ENCODE measurements at places on chromosomes 16 and 17. TPM values are rescaled to one million over a fixed set of nuclear protein-coding genes. Genes with fewer than 3 reads are reported as not detected.
A peak's percentile ranks its signal among the peaks of the same experiment; 100 is the strongest.

DNA sequence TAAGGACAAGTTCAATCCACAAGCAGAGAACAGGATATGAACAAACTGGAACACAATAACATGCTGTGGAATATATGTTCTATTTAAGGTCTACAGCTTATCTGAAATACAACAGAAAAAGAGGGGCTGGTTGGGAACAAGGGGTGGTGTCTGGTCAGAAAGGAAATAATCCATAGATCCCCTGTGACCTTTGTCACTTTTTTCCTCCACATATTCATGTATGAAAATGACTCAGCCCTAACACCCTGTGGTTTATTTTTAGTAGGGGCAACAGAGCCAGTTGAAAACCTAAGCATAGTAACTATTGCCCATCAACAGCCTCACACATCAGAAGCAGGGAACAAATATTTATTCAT lies 12.3 kb upstream of the SPAG9 start:
- no peak for DNase-seq
- H3K36me3 ChIP-seq: no peaks in the 10 kb centered on the region
- peaks cover 10% of the 10 kb centered on the region for H3K4me1 ChIP-seq

GRCh38 chr16:229731-230281 lies 557 bp upstream of the LUC7L start:
- peaks cover 24% of the 10 kb centered on the region for H3K4me1 ChIP-seq
- H3K36me3 ChIP-seq: peaks cover 37% of the 10 kb centered on the region
- DNase-seq: no peak
- H3K27ac ChIP-seq: peak overlapping the region; percentile 62
- H3K27me3 ChIP-seq: no peaks in the 10 kb centered on the region

Gene CFAP97D1
- total RNA-seq: not detected

DNA sequence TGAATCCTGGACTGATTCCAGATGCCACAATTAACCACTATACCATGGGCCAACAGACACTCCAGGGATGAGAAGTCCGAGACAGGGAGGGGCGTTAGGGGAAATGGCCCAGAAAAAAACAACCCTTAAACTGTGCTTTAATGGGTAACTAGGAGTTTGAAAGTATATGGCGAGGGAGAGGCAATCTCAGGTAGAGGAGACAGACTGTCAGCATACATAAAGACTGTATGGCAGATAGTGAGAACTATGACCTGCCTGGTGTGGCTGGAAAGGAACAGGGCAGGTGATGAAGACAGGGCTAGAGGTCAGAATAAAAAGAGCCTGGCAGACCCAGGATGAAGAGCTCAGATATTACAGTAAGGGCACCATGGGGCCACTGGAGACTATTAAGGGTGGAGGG lies 8.1 kb downstream of the ZZEF1 start:
- peaks cover 24% of the 10 kb centered on the region for H3K36me3 ChIP-seq
- H3K27ac ChIP-seq: no peak overlapping the region
- no peak for DNase-seq
- H3K27me3 ChIP-seq: no peaks in the 10 kb centered on the region
- H3K4me1 ChIP-seq: peaks cover 16% of the 10 kb centered on the region
- no peak overlapping the region for H3K4me3 ChIP-seq

Gene NPIPB8
- 2.1 TPM for total RNA-seq

DNA sequence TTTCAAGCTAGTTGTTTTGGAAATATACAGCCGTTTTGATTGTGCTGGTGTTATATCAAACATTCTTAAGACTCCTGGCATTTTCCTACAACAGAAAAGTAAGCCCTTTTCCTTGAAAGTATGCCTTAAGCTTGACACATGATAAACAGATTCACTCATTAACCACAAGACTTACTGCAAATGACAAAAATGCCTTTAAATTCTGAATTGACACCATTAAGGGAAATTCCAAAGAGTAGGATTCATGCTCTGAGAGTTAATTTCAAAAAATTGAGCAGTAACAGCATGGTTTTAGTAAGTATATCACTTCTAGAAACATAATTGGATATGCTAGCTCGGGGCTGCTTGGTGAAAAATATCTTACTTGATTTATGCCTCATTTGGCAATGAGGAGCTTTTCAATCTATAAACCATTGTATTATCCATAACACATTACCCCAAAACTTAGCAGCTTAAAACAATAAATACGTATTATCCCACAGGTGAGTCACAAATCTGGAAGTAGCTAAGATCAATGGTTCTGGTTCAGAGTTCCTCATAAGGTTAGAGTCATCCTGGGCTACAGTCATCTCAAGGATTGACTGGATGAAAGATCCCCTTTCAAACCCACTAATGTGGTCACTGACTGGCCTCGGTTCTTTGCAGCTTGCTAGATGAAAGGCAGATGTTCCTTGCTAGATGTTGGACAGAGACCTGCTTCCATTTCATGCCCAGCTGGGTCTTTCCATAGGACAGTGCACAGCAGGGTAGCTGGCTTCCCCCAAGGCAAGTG lies 8.2 kb upstream of the PHAF1 start:
- peaks cover 6% of the 10 kb centered on the region for H3K4me1 ChIP-seq
- peaks cover 25% of the 10 kb centered on the region for H3K36me3 ChIP-seq
- no peak for DNase-seq
- H3K27me3 ChIP-seq: no peaks in the 10 kb centered on the region
- no peak overlapping the region for H3K4me3 ChIP-seq

Gene CCL4L2
- total RNA-seq: 1.3 TPM

DNA sequence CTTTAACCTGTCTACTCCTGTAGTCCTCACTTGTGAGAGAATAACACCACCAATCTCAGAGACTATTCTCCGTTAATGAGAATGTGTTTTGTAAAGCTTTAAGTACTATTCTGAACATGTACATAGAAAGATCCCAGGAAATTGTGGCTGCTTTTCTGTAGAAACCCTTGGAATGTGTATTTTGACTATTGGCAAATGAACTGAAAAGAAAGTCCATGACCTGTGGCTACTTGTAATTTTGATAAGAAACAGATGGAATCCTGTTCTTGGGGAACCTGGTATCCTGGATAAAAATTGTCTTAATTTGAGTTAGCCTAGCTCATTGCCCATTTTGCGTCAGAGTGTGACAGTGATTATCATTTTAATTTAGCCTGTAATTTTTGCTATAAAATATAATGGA lies 9.1 kb downstream of the CTCF start:
- peaks cover 8% of the 10 kb centered on the region for H3K4me1 ChIP-seq
- no peak overlapping the region for H3K27ac ChIP-seq
- no peak overlapping the region for H3K4me3 ChIP-seq
- no peak for DNase-seq
- H3K27me3 ChIP-seq: no peaks in the 10 kb centered on the region

DNA sequence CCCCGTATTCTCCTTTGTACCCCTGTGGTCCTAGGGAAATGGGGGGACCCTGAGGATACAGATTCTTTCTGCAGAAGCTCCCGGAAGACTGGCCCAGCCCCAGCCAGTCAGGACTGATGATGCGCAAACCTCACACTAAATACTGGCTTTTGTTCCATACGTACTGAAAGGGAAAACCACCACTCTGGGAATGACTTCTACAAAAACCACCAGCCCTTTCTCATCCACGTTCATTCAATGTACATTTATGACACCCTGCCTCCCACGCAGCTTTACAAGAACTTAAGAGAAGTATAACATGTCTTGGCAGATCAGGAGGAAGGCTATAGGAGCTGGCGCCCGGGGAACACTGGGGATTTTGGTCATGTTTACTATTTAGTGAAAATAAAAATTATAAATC lies 70.6 kb downstream of the MARCHF10 start:
- H3K27me3 ChIP-seq: peaks cover 41% of the 10 kb centered on the region
- H3K27ac ChIP-seq: no peak overlapping the region
- H3K36me3 ChIP-seq: no peaks in the 10 kb centered on the region
- no peak for DNase-seq

Gene NLRC3
- 29.6 TPM for total RNA-seq

Gene CREBBP
- 53.1 TPM for total RNA-seq

DNA sequence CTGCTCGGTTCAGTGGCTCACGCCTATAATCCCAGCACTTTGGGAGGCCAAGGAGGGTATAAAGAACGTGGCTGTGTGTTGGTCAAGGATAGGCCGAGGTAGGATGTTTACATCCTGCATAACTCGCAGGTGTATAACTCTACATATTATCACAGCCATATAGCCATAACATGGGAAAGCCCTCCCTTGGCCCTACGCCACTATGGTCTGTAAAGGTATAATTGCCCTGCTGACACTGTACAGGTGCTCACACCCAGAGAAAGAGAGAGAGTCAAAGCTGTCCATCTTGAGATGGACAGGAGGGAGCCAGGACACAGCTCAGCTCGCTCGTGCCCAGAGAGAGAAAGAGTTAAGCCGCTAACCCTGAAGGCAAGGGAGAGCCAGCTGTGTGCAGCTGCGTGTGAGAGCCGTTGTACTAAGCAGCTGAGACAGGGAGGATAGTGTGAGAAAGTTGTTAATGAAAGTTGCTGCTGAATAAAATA lies 30.4 kb upstream of the DHX8 start:
- peaks cover 10% of the 10 kb centered on the region for H3K27me3 ChIP-seq
- peaks cover 2% of the 10 kb centered on the region for H3K4me1 ChIP-seq
- no peak overlapping the region for H3K4me3 ChIP-seq
- no peak overlapping the region for H3K27ac ChIP-seq

Gene SEPTIN12
- not detected for total RNA-seq

DNA sequence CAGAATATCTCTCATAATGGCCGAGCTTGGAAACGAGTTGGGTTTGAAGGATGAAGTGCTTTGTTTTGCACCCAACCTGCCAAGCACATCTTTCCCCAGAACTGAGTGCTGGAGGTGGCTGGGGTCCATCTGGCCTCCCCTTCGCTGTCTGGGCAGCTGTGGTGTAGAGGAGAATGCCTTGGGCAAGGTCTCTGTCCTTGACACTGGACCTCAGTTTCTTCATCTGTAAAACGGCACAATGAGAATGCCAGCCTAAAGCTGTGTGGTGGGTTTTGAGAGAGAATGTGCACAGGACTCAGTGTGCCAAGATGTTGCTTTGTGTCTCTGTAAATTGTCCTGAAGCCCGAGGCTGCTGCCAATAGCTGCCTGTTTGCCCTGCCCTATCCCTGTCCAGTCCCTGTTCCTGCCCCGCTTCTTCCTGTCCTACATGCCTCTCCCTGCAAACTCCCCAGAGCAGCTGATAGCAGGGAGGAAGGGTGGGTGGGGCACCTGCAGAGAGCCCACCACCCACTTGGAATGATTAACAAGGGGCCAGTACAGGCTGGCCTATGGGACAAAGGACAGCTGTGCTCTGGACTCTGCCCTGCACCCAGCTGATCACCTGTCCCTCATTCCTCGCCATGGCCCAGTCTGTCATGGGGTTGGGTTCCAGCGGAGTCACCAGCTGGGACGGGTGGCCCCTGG lies 15.3 kb downstream of the LASP1 start:
- peak overlapping the region; percentile 50 for H3K27ac ChIP-seq
- H3K36me3 ChIP-seq: peaks cover 75% of the 10 kb centered on the region
- H3K27me3 ChIP-seq: no peaks in the 10 kb centered on the region
- no peak for DNase-seq
- H3K4me1 ChIP-seq: peaks cover 69% of the 10 kb centered on the region

Gene B4GALNT2
- total RNA-seq: not detected
